ENCODE measurements at places on chromosomes 5 and 9. TPM values are rescaled to one million over a fixed set of nuclear protein-coding genes. Genes with fewer than 3 reads are reported as not detected.

- no peaks in the 10 kb centered on the region for H3K4me1 ChIP-seq
- no peak overlapping the region for H3K27ac ChIP-seq
- DNase-seq, result no peak
- H3K4me3 ChIP-seq, result no peak overlapping the region
- H3K36me3 ChIP-seq, result no peaks in the 10 kb centered on the region
- no peaks in the 10 kb centered on the region for H3K27me3 ChIP-seq
Measured at GRCh38 chr5:143206196-143207053, 197.1 kb downstream of the NR3C1 start.

DNA sequence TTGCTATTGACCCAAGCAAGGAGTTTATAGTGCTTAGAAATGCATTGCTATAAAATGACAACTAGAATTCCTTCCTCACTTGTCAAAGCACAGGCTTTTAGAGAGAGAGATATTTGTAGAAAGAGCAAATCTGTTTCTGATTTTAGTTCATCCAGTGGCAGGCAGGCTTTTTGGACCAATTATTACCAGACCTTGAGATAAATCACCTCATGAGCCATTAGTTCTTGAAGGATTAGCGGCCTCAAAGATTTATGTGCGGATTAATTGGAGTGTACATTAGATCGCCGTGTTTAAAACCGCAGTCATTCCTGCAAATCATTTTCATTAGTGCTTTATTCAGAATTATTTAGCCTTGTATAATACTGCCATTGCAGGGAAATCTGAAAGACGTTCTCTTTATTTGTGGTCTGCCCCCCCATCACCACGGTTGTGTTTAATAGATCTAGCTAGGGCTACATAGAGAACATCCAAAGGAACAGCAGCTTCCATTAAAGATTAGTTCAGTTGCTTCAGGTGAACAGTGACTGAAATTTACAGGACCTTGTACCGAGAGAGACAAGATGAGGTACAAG is 28.8 kb upstream of the TJP2 start:
- no peak overlapping the region for H3K27ac ChIP-seq
- H3K36me3 ChIP-seq, result no peaks in the 10 kb centered on the region
- DNase-seq, result peak; percentile 0
- peaks cover 4% of the 10 kb centered on the region for H3K4me1 ChIP-seq
- H3K27me3 ChIP-seq, result no peaks in the 10 kb centered on the region
- no peak overlapping the region for H3K4me3 ChIP-seq

GRCh38 chr5:116759860-116760640 is 185.4 kb upstream of the SEMA6A start:
- no peak overlapping the region for H3K27ac ChIP-seq
- H3K4me1 ChIP-seq, result no peaks in the 10 kb centered on the region
- no peak overlapping the region for H3K4me3 ChIP-seq
- H3K27me3 ChIP-seq, result no peaks in the 10 kb centered on the region

The RNF183 gene
- total RNA-seq, result not detected

GRCh38 chr9:77883846-77884771 is 147.5 kb downstream of the GNAQ start:
- no peak overlapping the region for H3K27ac ChIP-seq
- no peaks in the 10 kb centered on the region for H3K36me3 ChIP-seq
- no peaks in the 10 kb centered on the region for H3K4me1 ChIP-seq
- no peaks in the 10 kb centered on the region for H3K27me3 ChIP-seq

The FBXL7 gene
- total RNA-seq, result 24.2 TPM

DNA sequence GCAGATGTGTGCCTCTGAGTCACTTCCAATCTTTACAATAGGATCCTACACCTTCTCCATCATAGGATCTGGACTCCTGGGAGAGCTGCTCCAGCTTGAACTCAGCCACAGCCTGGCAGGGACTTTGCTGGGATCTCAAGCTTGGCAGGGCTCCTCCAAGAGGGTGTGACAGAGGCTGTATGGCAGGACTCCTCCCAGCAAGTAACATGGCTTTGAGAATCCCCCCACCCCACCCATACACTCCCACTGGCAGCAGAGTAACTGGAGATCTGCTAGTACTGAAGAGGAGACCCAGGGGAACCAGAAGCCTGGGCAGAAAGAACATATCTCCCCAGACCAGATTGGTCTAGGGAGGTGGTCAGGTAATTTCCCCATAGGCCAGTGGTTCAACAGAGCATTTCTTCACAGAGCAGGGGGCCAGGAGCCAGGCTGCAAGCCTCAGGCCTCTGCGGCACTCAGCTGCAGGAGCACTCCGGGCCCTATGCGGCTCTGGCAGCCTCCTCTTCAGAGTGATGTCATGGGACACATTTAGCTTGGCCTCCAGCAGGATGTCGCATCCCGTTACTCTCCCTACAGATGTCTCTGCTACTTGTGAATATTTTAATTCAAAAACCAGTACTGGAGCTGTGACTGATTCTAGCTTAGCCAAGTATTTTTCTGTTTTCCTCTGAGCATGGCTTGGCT is 1.7 kb upstream of the ACSL6 start:
- H3K27me3 ChIP-seq, result no peaks in the 10 kb centered on the region
- H3K4me1 ChIP-seq, result no peaks in the 10 kb centered on the region
- no peak overlapping the region for H3K4me3 ChIP-seq
- H3K27ac ChIP-seq, result no peak overlapping the region

DNA sequence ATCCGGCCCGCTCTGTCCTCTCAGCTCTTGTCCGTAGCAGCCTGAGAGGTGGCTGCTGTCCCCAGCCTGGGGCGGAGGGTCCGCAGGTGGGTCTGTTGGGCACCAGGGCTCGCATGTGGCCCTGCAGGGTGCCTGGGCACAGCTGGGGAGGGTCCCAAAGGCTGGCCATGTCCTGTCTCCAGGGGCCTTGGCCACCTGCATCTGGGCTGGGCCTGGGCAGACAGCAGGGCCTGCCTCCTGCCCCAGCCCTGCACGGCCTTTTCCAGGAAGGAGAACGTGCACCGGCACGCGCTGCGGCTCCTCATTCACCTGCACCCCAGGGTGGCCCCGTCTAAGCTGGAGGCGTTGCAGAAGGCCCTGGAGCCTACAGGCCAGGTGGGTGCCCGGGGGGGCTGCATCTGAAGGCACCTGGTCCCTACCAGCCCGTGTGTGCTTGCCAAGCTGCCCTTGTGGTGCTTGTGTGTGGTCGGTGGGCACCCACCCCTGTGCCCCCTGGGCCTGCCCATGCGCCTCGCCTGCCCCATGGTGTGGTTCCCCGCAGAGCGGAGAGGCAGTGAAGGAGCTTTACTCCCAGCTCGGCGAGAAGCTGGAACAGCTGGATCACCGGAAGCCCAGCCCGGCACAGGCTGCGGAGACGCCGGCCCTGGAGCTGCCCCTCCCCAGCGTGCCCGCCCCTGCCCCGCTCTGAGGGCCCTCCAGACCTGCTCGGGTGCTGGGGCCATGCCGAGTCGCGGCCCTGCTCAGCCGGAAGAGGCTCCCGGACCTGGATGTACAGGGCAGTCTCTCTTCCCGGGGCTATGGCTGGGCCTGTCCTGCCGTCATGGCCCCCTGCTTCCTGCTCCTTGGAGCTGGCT is 5.1 kb upstream of the TOR4A start:
- no peak for DNase-seq
- peaks cover 12% of the 10 kb centered on the region for H3K36me3 ChIP-seq
- peak overlapping the region; percentile 90 for H3K27ac ChIP-seq
